Left kidney (tissue), 8 donors: ENCODE measurements at places on chromosomes 3 and 15.

DNA sequence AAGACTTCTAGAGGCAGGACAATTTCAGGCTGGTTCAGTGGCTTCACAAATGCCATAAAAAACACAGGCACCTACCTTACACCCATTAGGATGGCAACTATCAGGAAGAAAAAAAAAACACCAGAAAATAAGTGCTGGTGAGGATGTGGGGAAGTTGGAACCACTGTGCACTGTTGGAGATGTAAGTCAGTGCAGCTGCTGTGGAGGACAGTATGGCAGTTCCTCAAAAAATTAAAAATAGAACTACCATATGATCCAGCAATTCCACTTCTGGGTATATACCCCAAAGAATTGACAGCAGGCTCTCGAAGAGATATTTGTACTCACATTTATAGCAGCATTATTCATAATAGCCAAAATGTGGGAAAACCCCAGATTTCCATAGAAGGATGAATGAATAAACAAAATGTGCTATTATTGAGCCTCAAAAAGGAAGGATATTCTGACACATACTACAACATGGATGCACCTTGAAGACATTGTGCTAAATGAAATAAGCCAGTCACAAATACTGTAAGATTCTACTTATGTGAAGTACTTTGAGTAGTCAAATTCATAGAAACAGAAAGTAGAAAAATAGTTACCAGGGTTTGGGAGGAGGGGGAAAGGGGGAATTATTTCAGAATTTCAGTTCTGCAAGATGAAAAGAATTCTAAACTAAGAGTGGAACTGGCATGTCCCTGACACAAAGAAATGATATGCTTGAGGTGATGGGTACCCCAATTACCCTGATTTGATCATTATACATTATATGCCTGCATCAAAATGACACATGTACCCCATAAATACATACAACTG lies 40.9 kb downstream of the NR1D2 start:
- no peak for DNase-seq

DNA sequence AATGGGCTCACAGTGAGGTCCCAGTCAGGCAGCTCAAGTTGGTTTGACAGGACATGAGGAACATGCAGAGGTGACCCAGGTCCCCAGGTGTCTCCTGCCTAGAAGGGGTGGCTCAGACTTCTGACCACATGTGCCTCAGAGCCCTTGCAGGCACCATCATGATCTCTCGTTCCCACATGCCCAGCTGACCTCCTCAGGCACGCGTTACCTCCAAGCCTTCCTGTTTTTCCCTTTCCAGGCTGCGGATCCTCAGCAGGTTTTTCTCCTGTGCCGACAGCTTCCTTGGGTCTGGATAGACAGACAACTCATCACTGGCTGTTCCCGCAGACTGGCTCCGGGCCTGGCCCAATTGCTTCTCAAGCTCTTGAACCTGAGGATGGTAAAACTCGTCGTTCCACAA lies 30.4 kb downstream of the CCDC13 start:
- DNase-seq: no peak

DNA sequence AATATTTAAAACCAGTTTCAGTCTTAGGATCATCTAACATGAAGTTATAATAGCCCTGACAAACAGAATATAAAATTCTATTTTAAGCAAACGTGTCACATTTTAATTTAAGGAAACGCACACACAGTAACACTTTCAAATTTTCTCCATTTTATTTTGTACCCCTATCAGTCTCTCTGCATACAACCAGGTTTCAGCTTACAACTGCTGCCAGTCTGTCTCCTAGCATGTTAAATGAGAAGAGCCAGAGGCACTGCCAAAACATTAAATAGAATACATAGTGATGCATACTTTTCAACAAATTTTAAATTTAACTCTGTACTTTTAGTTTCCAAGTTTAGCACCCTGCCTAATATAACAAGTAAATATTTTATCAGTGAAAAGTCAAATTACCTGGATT lies 60.8 kb downstream of the UACA start:
- DNase-seq: no peak

GRCh38 chr3:142915636-142916035 lies 26.8 kb upstream of the PCOLCE2 start:
- DNase-seq: no peak

DNA sequence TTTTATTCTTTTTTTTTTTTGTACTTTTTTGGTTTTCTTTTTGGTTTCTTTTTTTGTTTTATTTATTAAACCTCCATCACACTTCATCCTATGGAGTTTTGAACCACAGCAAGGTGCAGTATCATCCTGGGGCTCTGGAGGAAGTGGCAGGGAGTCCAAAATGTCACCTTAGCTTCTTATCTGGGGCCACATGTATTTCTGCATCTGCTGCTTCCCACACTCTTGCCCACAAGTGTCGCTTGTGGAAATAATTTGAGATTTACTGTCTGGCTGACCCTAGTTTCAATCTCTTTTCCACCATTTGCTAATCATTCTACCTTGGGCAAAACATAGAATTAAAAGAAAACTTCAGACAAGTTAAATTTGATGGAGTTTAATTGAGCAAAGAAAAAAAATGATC lies 6.4 kb downstream of the OPA1 start:
- DNase-seq: no peak

GRCh38 chr3:129576514-129577352 lies 29.7 kb downstream of the PLXND1 start:
- DNase-seq: no peak

DNA sequence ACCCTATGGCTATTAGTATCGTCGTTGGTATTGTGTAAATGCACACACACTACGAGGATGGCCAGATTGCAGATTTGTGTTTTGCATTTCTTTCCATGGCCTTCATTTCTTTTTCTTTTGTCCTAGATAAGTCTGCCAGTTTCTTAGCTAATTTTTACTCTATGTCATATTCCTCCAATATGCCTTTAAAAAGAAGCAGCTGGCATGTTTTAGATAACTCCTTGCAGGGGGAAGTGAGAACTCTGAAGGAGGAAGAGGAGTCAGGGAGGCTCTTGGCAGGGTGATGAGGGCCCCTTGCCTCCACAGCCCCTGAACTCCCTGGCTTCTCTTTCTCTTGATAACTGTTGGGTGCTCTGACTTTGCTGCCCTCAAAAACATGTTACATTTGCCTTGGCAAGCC lies 244.0 kb downstream of the GABRG3 start:
- no peak for DNase-seq

- DNase-seq: no peak
These were observed 36.1 kb upstream of the ZPLD1 start for GRCh38 chr3:102398666-102399065.

- no peak for DNase-seq
These were observed 25.9 kb upstream of the VEPH1 start for GRCh38 chr3:157529085-157529484.

GRCh38 chr15:90230071-90230494 lies 3.7 kb downstream of the CIB1 start:
- no peak for DNase-seq

- no peak for DNase-seq
These were observed 67.8 kb upstream of the ITGA11 start for GRCh38 chr15:68499620-68500312.

DNA sequence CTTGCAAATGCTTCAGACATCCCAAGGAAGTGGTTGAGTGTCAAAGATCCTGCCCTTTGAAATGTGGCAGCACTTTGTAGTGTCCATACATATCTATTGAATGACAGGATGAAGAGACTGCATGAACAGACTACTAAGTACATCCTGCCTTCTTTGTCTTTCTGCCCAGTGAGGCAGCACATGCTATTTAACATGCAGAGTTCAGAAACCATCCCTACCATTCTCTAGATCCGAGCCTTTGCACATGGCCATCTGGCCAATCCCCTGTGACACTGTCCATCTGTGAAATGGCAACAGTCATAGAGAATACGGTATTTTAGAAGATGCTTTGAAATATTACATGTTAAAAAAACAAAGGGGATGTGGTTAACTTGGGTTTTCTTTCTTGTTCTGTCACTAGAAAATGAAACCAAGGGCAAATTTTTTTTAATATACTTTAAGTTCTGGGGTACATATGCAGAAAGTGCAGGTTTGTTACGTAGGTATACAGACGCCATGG lies 519.6 kb downstream of the NTRK3 start:
- DNase-seq: no peak

DNA sequence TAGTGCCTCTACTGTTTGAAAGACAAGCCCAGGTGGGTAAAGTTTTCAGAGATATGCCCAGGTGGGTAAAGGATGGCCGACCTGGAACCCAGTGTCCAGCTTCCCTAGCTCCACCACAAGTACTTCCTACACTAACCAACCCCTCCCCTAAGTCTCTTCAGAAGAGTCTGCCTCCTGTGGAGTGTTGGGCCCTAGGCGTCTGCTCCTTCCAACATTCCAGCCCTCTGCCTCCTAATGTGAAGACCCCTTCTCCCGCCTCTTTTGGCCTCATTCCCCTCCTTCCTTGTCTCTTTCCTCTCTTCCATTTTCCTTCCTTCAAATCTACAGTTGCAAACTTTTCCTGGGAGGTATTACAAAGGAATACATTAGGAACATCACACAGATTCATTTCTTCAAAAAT lies 38.6 kb downstream of the CNTN3 start:
- DNase-seq: no peak

GRCh38 chr3:161274691-161275298 lies 53.7 kb downstream of the NMD3 start:
- DNase-seq: peak; percentile 24

DNA sequence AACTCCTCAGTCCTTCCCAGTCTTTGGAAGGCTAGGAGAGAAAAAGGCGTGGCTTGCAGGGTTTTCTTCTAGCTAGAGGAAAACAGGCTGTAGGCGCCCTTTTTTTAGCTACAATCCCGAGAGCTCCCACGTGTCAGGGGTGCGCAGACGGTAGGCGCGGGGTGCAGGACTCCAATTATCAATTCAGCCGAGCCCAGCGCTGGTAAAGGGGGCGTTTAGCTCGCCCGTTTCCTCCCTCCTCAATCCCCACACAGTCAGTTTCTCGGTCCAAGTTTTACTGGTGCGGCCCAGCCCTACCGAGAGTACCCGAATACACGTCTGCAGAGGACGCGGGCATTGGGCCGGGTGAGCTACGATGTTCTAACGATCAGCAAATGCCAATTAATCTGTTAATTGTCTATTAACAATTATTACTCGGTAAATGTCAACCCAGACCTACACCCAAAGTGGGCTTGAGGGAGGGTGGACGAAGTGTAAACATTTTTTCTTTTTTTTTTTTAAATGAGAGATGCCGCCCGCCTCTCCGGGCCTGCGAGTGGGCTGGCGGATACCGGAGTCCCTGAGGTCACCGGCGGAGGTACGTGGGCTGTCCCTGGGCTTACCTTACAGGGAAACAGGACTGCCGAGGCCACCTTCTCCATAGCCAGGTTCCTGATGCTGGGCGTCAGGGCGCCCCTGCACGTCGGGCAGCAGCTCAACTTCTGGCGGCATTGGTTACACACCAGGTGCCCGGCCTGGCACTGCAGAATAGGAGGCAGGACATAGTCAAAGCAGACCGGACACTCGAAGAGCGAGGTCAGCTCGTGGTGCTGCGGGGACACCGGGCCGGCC lies 923 bp downstream of the SIAH2 start:
- DNase-seq: peak; percentile 62

- DNase-seq: no peak
These were observed 41.2 kb upstream of the TJP1 start for GRCh38 chr15:29863438-29863837.

GRCh38 chr3:162719684-162720341 lies 1223.2 kb downstream of the OTOL1 start:
- DNase-seq: peak; percentile 18

GRCh38 chr3:197592361-197593045 lies 36.7 kb upstream of the BDH1 start:
- DNase-seq: no peak

DNA sequence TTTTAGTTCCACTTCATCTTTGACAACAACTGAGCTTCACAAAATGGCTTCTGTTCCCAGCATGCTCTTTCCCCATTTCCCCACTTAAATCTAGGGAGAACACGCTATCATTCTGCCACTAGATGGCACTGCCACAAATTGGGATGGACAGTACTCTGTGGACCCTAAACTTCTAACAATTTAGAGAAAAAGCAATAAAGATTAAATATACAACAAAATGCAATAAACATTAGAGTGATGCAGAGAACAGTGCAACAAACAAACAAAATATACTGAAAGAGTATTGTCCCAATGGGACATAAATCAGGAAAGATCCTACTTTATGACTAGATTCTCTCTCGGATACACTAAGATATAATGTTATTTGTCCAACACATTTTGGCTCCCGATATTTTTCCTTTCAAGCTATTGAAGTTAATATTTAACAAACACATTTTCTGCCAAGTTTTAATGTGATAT lies 169.7 kb upstream of the TMCO5A start:
- peak; percentile 34 for DNase-seq

GRCh38 chr3:66428733-66429132 lies 72.1 kb downstream of the LRIG1 start:
- no peak for DNase-seq

DNA sequence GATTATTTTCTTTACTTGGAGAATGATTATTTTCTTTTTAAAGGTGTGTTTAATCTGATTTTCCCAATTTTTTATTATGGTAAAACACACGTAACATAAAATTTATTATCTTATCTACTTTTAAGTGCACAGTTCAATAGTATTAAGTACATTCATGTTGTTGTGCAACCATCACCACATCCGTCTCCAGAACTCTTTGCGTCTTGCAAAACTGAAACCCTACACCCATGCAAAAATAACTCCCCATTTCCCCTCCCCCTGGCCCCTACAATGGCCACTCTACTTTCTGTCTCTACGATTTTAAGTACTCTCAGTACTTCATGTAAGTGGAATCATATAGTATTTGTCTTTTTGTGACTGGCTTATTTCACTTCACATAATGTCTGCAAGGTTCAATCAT lies 230.7 kb downstream of the SATB1 start:
- DNase-seq: no peak

DNA sequence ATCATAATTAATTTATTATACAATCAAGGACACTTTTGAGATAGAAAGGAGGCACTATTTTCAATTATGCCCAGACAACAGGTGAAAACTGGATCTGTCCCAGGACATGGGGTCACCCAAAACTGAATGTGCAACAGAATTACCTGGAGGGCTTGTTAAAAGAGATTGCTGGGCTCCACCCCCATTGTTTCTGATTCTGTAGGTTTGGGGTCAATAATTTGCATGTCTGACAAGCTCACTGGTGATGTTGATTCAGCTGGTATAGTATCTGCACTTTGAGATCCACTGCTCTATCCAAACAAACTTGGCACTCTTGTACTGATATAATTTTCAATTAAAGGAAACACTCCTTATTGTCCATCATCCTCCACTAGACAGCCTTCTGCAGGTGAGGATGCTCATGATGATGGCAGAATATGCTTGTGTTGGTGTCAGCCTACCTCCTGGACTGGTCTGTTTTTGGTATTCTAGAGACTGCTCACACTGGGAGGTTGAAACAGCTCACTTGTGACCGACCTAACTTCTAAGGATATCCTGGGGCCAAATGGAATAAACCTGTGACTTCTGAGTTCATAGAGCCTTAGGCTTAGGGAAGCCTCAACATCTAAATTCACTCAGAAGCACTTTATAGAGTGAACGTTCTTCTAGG lies 2.2 kb downstream of the P2RY14 start:
- DNase-seq: no peak

DNA sequence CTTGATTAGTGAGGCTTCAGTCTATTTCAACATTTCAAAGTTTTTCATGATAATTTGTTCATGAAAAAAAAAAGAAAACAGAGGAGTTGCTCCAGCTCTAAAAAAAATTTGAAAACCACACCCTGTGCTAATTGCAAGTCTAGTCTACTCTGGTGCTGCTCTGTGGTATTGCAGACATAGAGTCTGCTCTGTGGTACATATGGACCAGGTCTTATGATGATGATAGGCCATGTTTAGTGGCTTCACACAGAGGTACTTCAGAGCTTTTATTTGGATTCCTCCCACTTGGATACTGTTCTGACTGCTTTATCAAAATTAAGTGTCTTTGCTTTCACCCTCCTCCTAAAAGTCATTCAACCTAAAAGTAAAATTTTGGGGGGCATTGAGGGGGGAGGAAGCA lies 160.8 kb downstream of the ALCAM start:
- no peak for DNase-seq
